ENCODE measurements at places on chromosomes 5 and 9.
A peak's percentile ranks its signal among the peaks of the same experiment; 100 is the strongest.

- DNase-seq, result no peak
These were observed 66.8 kb upstream of the RAD23B start for GRCh38 chr9:107216329-107216728.

DNA sequence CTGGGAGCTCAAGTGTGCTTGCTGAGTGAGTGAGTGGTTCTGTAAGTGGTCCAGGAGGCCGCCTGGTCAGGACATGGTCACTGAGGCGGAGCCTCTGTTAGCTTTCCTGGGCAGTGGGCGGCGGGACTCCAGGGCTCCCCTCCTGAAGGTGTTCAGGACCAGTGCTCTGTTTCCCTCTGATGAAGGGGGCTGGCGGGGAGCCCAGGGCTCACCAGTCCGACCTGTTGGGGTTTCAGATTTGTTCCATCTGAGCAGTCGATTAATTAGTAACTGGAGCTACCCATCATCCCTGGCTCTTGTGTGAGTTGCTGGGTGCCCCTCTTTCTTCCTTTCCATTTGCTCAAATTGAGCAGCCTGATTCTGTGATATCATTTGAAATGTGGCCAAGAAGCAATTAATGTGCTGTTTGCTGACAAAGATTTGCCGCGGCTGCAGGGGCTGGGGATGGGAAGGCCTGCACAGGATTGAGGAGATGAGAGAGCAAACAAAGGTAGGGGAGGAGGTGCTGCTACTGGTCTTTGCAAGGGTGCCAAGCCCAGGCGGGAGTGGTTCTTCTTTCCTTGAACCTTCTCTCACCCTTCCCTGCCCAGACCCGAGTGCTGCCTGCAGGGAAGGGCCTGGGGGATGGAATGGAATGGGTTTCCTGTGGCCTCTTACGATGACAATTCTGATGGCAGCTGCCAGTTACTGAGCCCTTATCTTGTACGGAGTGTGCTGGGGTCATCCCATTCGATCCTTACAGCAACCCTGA is 92.8 kb upstream of the PITX1 start:
- DNase-seq, result no peak

DNA sequence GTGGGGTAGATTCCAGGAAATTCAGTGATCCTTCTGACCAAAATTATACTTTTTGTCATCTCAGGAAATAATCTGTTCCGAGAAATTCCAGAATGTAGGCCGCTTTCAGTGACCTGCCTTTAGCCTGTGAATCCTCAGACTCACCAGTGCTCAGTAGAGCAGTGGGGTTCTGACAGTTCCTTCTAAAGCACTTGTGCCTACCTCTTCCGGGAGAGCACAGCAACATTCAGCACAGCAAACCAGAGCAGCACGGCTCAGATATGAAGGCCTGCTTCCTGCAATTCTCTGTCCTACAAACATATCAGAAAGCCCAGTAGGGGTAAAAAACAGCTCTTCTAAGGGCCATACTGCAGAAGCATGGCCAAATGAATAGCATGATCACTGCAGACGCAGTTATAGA is 15.0 kb downstream of the FANCC start:
- no peak for DNase-seq

DNA sequence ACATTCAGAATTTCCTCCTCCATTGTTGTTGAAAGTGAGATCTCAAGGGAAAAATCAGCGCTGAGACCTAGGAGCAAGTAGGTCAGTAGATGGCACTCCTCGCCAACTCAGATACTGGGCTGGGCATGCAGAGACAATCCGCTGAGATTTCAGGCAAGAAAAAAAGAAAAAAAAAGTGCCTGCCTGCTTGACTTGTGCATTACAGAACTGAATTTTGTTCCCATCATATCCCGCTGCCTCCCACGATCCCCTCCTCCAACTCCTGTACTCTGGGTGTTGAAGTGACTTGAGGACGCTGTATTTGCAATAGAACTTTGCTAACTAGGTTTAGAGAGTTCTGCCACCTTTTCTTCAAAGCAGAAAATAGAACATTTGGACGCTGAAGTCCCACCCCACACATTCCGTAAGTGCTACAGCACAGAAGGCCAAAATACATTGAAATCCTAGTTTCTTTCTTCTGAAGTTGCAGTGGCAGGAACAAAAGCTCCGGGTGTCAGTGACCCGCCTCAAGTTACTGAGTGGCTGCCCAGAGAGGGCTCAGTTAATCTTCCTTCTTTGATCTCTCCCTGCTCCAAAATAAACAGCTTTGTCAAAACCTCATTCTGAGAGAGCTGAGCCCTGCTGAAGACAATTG is 265.8 kb downstream of the MLLT3 start:
- peak; percentile 43 for DNase-seq

- DNase-seq, result no peak
These were observed 17.0 kb downstream of the CDK5RAP2 start for GRCh38 chr9:120562861-120563443.

DNA sequence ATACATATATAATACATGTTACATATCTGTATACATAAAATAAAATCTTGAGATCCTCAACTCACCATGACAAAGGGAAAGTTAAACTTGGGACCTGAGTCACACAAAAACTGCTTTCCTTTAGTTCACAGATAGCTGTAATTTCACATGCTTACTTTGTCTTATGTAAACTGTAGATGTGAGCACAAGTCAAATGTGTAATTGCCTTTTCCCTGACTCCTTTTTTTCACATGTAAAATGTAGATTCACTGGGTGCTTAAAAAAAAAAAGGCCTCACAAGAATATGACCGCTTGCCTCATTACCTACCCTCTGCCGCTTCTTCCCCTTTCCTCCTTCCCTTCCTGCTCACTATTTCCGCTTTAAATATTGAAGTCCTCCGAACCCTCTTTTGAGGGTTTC is 21.9 kb upstream of the FAM169A start:
- DNase-seq, result no peak

- DNase-seq, result no peak
These were observed 171.8 kb upstream of the RAI14 start for GRCh38 chr5:34484216-34484920.

- DNase-seq, result no peak
These were observed 9.9 kb upstream of the NINJ1 start for GRCh38 chr9:93143830-93144530.

Measured in AML-193 (cell line).